Kidney epithelial cell (primary cell): ENCODE measurements at places on chromosomes 2 and 18. TPM values are rescaled to one million over a fixed set of nuclear protein-coding genes. Genes with fewer than 3 reads are reported as not detected.

RAB6D gene
- 0.27 and 0.63 TPM in 2 replicates for total RNA-seq

PPP1R1C gene
- 2.1 and 4.9 TPM in 2 replicates for total RNA-seq

CRYGD gene
- not detected in 2 replicates for total RNA-seq

SLC4A3 gene
- 11.6 TPM in 2 replicates for total RNA-seq

GPC1 gene
- 75.2 and 81.7 TPM in 2 replicates for total RNA-seq

PELI1 gene
- total RNA-seq: 13.6 and 15.8 TPM in 2 replicates

ASB18 gene
- total RNA-seq: not detected in 2 replicates

PKDCC gene
- total RNA-seq: 6.6 and 8.5 TPM in 2 replicates

CBLN2 gene
- total RNA-seq: 0.04 TPM in 1 of 2 replicates, not detected in the other

LBX2 gene
- total RNA-seq: 1.9 and 3.4 TPM in 2 replicates

COA5 gene
- total RNA-seq: 24.9 and 29.1 TPM in 2 replicates

SPP2 gene
- total RNA-seq: not detected in 2 replicates

MTIF2 gene
- 34.8 and 39.9 TPM in 2 replicates for total RNA-seq

- DNase-seq: no peak
These were observed 6.3 kb upstream of the ADGRF3 start for GRCh38 chr2:26352892-26353291.

GRCh38 chr2:71813807-71814470, 333.7 kb downstream of the CYP26B1 start:
- no peak for DNase-seq

- DNase-seq: peak; percentile 65
These were observed 33.1 kb upstream of the YPEL5 start for GRCh38 chr2:30113617-30114293.

DNA sequence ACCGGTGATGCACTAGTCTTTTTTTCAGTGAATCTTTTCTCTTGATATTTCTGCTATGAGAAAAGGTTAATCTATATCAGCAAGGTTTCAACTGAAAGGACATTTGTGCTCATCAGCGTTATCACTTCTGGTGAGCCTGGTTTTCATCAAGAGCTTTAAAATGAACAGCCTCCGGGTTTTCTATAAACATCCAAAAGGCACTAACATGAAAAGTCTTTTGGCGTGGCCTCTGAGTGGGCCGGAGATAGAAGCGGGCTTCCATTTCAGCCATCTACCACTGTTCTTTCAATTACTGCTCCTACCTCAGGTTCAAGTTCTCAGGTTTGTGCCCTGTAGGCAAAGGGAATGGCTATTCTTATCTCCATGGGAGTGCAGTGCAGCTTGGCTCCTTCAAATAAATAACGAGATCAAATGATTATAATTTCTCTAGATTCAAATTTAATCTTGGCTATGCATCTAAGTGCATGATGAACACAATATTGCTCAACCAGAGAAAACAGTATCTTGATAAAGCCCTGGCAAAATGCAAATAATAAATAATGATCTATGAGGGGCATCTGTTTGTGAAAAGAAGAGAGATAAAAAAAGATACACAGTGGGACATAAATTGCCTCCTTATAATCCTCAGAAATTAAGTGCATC, 314.8 kb downstream of the CDH2 start:
- no peak for DNase-seq

DNA sequence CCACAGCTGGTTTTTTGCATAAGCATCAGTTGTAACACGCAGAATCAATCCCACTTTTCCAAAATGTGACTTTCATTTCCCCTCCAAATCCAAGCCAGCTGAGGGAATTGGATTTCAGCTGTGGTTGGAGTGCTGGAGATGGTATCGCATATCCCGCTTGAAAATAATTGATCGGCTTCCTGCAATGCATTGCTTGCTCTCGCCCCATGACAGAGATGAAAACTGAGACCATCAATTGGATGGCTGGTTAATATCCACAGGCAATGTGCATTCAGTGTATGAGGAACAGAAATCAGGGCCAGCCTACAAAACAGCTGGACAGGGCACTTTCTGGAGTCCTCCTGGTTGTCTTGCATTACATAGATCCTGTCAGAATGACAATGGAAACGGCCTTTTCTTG, 135.3 kb downstream of the MAIP1 start:
- DNase-seq: no peak

DNA sequence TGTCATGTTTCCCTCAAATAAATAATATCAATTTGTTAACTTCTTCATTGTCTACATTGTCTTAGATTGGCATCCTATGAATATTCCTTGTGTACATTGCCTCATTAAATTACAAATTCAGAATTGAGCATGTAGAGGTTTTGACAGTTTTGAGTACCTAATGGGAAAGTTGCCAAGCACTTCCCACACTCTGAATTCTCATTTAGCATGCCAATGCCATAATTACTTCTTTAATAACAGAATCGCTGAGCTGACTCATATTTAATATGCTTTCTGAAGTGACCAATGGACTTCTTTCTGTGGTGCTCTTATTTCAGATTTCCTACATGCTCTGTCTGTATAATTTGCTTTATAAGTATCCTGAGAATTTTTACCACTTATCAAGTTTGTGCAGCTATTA, 114.4 kb upstream of the NOL4 start:
- DNase-seq: no peak

DNA sequence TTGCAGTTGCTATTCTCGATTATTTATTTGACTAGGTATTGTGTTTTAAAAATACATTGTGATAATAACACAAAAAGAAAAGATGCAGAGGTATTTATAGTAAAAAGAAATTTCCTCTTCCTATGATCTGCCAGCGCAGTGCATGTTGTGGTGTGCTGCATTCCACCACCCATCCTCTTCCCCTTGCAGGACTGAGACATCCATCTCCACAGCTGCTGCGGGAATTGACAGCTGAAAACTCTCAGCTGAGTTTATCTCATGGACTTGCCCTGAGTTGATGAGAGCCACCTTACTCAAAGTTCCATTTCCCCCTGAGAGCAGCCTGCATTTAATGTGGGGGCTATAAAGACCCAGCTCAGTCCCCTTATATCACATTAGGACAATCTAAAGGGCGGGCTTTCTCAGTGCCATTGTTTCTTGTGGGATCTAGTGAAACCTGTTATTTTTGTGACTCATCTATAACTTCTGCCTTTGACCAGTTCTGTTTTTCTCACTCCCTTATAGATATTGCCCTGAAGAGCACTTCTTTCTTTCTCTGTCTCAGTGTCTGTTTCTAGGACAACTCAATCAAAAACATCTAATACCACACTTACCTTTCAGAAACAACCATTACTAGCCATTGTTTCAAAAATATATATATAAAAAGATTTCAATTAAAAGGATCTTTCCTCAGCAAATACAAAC, 698.5 kb downstream of the NR4A2 start:
- DNase-seq: no peak

GRCh38 chr2:1709946-1710560, 34.3 kb downstream of the PXDN start:
- no peak for DNase-seq

GRCh38 chr2:187826023-187826422, 271.8 kb upstream of the TFPI start:
- no peak for DNase-seq

DNA sequence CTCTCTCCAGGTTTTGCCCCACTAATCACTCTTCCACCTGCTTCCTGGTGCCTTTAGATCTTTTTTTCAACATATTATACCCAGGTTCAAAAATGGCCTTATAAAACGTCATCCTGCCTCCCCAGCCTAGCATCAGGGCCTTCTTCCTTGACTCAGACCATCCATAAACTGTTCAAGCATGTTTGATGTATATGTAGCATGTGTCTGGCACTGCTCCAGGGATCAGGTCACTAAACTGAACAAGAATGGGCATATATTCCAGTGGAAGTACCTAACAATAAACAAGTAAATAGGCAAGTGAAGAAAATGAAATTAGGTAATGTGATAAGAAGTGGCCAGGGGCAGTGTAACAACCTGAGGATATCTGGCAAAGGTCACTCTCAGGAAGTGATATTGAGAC, 141.2 kb downstream of the TRIB2 start:
- DNase-seq: no peak

DNA sequence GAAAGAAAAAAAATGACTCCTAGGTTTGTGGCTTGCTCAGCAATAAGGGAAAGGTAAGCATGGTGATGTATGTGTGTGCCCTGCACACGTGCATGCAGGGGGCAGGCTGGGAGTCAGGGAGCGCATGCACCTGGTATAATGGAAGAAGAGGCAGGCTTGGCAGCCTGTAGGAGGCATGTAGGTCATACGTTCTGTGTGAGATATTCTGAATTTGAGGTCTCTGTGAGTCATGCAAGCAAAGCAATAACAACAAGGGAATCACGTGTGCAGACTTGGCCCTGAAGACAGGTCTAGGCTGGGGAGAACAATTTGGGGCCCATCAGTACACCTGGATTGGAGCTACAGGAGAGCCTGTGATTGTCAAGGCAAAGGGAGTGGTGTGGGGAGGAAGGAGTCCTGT, 94.5 kb upstream of the TTC39C start:
- no peak for DNase-seq

- DNase-seq: no peak
These were observed 21.8 kb upstream of the GLS start for GRCh38 chr2:190858817-190859216.

GRCh38 chr2:55604027-55604565, 13.3 kb downstream of the PPP4R3B start:
- no peak for DNase-seq

- no peak for DNase-seq
These were observed 315.8 kb upstream of the PIK3C3 start for GRCh38 chr18:41639218-41639617.

- no peak for DNase-seq
These were observed 45.7 kb downstream of the IMPA2 start for GRCh38 chr18:12027046-12027445.

- DNase-seq: no peak
These were observed 163.9 kb downstream of the IKZF2 start for GRCh38 chr2:212987492-212987891.

GRCh38 chr18:12442946-12443345, 35.2 kb downstream of the PRELID3A start:
- DNase-seq: no peak

DNA sequence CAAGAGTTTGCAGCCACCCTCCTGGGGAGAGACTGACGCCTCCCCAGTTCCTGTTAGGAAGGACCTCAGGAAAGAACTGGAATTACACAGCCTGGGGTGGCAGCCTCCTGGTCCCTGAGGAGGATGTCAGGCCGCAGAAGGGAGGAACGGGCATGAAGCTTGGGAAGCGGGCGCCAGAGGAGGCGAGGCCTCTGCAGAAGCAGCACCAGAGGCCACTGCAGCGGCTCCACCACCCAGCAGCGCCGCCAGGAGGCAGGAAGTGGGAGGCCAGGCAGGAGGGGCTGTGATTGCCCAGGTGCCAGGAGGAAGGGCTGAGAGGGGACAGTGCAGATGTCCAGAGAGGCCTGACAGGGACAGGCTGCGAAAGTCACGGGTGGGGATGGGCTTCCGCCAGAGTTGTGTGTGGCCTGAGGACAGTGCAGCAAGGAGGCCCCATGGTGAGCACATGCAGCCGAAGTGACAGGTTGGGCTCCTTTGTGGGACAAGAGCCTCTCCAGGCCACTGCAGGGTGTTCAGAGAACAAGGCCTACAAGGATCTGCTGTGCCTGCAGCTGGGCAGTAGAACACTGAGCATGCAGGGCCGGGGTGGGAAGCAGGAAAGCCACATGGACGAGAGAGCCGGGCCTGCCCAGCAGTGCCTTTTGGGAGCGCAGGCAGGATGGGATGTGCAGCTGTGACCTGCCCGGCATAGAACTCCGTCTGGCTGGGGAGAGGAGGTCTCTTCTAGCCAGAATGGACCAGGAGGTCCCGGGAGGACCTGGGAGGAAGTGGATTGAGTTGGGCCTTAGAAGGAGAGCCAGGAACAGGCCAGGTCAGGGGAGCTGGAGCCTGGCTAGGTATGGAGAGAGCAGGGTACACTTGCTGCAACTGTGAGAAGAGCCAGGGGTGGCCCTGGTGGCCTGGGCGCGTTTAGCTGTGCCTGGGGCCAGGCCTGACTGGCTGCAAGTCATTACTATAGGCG, 39.1 kb upstream of the ALPP start:
- no peak for DNase-seq

DNA sequence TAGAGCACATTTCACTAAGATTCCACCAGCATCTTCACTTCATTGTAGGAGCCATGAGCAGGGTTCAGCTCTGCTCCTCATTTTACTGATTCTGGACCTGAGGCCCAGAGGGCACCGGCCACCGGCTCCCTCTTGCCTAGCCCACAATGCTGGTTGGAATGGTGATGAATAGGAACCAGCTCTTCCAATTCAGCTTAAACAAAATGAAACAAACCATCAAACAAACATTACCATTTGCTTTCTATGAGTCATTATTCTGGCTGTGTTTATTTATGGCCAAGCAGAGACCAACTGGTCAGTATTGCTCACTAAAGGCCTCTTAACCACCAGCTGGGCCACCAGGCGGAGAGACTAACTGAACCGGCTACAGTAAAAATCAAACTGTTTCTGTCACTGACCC, 176.7 kb downstream of the MTX2 start:
- DNase-seq: peak; percentile 29

- DNase-seq: no peak
These were observed 22.9 kb downstream of the EPAS1 start for GRCh38 chr2:46320141-46320567.

DNA sequence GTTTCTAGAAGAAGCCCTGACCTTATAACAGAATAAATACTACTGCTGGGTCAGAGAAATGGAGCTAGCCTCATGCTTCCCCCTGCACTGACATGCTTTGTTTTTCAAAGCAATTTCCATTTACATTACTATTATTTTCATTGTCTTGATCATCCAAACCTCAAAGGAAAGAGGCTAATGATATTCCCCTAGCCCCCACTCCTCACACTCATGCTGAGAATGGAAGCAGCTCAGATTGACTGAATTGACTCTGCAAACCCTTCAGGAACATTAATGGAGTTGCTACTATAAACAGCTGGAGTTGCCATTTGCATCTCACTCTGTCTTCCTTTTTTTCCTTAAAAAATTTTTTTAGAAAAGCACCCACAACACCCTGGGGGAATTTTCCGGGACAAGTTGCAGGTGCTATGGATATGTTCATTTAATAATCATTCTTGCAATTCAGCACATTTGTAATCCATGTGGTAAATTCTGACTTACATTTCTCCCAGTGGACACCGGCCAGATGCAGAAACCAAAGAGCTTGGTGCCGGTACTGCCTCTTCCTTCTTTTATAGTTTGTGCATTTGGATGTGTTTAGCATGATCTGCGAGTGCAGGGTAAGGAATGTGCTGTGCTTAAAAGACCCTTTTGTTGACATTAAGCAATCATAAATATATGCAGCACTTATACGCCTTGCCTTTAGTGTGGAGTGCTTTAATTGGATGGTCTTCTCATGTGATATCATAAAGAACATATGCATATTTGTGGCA, 103.3 kb upstream of the OSR1 start:
- no peak for DNase-seq

DNA sequence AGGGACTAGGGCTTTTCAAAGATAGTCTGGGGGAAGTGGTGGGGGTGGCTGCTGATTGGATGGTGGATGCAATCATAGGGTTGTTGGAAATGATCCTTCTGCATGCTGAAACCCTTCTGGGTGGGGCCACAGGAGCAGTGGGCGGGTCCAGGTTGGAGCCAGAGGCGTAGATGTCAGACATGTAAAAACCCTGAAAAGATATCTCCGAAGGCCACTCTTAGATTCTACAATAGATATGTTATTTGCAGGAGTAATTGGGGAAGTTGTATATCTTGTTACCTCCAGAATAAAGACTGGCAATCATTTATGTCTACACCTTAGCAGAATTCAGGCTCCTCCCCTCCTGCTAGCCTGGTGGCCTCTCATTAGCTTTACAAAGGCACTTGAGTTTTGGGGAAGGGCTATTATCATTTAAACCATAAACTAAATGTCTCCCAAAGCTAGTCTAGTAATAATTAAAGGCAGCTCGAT, 8.2 kb upstream of the FAM98A start:
- no peak for DNase-seq

- DNase-seq: no peak
These were observed 427.1 kb downstream of the EIPR1 start for GRCh38 chr2:2950403-2950952.

- DNase-seq: no peak
These were observed 248.7 kb downstream of the TFCP2L1 start for GRCh38 chr2:121036226-121036692.
